ENCODE measurements at places on chromosomes 3 and 15.
A peak's percentile ranks its signal among the peaks of the same experiment; 100 is the strongest.

DNA sequence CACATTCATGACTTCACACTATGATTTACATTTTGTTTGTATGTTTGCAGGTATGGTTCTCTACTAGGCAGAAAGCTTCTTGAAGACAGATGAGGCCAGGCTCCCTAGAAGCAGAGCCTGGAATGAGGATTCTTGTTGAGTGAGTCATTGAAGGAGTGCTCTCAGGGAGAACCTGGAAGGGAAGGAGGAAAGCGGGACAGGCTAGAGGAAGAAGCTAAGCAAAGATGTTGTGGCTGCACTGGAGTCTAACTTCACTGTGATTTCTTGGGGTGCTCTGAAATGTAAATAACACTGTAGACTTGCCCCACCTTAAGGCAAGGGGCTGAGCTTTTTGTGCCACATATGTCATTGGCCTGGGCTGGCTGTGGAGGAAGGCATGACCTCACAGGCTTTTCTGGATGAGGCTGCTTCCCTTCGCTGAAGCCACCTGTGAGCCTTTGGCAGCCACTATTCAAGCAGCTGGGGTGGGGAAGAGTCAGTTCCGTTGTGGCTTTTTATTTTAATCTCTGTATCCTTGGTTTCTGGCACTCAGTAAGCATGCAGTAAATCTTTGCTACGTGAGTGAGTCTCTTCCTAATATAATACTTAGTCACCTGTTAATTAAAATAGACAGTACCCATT is 307.3 kb downstream of the SV2B start:
- peak; percentile 46 for DNase-seq
- H3K27me3 ChIP-seq: no peaks in the 10 kb centered on the region
- H3K4me1 ChIP-seq: no peaks in the 10 kb centered on the region

GRCh38 chr15:94131875-94132274 is 99.5 kb upstream of the MCTP2 start:
- H3K36me3 ChIP-seq: no peaks in the 10 kb centered on the region
- H3K27me3 ChIP-seq: no peaks in the 10 kb centered on the region

DNA sequence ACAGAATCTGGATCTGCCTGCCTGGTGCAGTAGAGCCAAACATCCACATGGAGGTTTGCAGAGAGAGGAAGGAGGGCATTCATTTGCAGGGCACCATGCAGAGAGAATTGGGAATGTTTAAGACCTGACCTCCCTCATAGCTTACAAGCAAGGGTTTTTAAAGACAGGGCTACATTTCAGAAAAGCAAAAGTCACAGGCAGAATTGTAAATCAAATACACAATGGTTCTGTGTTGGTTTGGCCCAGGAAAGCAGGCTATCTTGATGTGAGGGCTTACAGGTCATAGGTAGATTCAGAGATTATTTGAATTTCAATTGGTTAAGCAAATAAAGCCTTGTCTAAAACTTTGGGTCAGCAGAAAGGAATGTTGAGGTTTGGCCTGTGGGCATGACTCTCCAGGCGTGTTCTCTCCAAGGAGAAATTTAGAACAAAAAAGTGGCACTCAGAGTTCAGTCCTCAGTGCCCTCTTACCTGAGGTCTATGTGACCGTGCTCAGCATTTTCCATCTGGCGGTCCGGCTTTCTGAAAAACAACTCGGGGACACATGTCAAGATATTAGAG is 91.5 kb downstream of the CD47 start:
- H3K27ac ChIP-seq: no peak overlapping the region
- no peak overlapping the region for H3K4me3 ChIP-seq
- no peaks in the 10 kb centered on the region for H3K36me3 ChIP-seq
- H3K4me1 ChIP-seq: 0 out of 2 replicates have a peak, but pooled peaks cover 2% of the 10 kb centered on the region
- DNase-seq: no peak
- peaks cover 12% of the 10 kb centered on the region for H3K27me3 ChIP-seq

DNA sequence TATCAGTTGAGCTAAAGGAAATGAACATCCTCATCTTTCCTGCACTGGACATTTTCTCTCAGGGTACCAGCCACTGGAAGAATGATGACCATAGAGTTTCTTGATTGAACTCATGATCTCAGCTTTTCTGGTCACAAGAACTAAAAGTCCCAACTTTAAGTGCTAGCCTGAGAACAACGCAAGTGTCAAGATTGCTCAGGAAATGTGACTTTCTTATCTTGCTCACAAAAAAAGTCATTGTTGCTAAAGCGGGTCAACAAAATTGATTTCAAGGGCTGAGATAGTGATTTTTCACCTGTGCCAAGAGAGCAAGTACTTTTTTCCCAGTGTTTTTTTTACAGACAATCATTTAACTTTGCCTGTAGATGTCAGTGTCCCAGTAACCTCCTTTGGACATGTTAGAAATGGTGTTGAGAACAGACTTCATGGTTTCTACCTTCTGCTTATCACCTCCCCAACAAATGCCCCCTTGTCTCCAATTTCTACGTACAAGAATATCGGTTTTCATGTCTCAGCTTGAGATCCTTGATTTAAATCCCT is 125.9 kb downstream of the SEMA6D start:
- H3K27me3 ChIP-seq: peaks cover 5% of the 10 kb centered on the region
- no peaks in the 10 kb centered on the region for H3K4me1 ChIP-seq
- no peaks in the 10 kb centered on the region for H3K36me3 ChIP-seq
- no peak overlapping the region for H3K4me3 ChIP-seq
- no peak for DNase-seq

GRCh38 chr3:171351676-171352075 is 108.5 kb downstream of the TNIK start:
- no peaks in the 10 kb centered on the region for H3K27me3 ChIP-seq
- peaks cover 3% of the 10 kb centered on the region for H3K4me1 ChIP-seq
- DNase-seq: peak; percentile 92
- no peaks in the 10 kb centered on the region for H3K36me3 ChIP-seq

GRCh38 chr3:149120051-149120972 is 9.1 kb upstream of the HPS3 start:
- no peaks in the 10 kb centered on the region for H3K4me1 ChIP-seq
- no peaks in the 10 kb centered on the region for H3K27me3 ChIP-seq
- peak; percentile 76 for DNase-seq
- H3K4me3 ChIP-seq: no peak overlapping the region

- H3K27me3 ChIP-seq: no peaks in the 10 kb centered on the region
- H3K4me1 ChIP-seq: peaks cover 2% of the 10 kb centered on the region
- no peak overlapping the region for H3K27ac ChIP-seq
- no peak for DNase-seq
These were observed 356.2 kb downstream of the RBMS3 start for GRCh38 chr3:29637068-29637467.

DNA sequence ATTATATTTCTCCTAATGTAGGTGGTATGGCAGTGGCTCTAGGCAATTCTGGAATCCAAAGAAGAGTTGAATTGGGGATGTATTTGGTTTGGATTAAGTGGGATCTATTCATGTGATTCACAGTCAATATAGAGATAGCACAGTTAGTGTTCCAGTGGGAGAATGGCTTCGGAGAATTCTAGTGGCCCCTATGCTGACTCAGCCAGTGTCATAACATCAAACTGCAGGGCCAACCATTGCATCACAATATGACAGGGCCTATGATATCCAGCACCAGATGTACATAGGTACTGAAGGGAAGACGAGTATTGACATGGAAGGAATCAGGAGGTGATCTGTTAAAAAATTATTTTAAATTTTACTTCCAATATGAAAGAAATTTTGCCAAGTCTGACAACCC is 302.8 kb upstream of the UBE2E2 start:
- no peaks in the 10 kb centered on the region for H3K27me3 ChIP-seq
- no peak overlapping the region for H3K4me3 ChIP-seq
- H3K4me1 ChIP-seq: no peaks in the 10 kb centered on the region
- no peak overlapping the region for H3K27ac ChIP-seq

DNA sequence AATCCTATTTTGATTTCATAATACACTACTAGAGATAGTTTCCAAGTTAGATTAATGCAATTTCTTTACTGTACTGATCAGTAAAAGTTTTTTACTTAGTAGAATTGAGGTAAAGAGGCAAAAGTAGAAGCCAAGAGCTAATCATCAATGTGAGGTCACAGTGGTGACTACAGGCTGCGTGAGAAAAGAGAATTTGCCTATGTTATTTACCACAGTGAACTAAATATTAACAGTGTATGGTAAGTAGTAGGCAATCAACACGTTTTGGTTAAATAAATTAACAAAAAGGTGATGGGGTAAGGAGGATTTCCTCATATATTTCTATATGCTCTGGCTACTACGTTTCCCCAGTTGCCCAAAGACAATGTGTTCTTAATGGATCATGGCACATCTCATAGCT is 202.2 kb upstream of the CMC1 start:
- DNase-seq: no peak
- no peaks in the 10 kb centered on the region for H3K4me1 ChIP-seq
- no peak overlapping the region for H3K27ac ChIP-seq
- H3K27me3 ChIP-seq: no peaks in the 10 kb centered on the region
- no peak overlapping the region for H3K4me3 ChIP-seq
- no peaks in the 10 kb centered on the region for H3K36me3 ChIP-seq

DNA sequence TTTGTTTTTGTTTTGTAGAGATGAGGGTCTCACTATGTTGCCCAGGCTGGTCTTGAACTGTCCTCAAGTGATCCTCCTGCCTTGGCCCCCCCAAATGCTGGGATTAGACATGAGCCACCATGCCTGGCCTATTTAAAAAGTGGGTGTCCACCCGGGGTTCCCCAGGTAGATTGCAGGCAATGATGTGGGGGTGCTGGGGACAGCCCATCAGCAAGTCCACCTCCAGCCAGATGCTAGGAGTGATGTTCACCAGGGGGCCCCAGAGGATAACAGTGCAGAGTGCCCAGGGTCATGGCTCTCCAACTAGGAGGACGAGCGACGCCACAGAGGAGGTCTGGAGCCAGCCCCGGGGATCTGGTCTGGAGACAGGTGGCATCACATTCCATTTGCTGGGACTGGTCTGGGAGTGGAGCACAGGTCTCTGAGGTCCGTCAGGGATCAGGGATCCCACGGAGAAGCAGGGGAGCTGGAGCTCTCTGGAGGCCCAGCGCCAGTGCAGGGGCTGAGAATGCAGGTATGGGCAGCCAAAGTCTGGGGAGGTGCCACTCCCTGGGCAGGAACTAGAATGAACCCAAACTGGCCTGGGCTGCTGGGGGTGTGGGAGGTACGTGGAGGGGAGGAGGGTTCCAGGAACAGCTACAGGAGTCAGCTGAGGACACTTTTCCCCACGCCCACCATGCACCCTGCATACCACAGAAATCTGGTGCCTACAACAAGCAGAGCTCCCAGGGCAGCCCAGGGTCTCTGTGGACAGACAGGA is 51.2 kb upstream of the PCSK6 start:
- no peak overlapping the region for H3K27ac ChIP-seq
- H3K36me3 ChIP-seq: no peaks in the 10 kb centered on the region
- no peak for DNase-seq
- no peaks in the 10 kb centered on the region for H3K4me1 ChIP-seq
- H3K27me3 ChIP-seq: peaks cover 8% of the 10 kb centered on the region

GRCh38 chr3:156670077-156670476 is 4.3 kb upstream of the TIPARP start:
- H3K36me3 ChIP-seq: no peaks in the 10 kb centered on the region
- no peaks in the 10 kb centered on the region for H3K27me3 ChIP-seq
- no peak for DNase-seq
- no peak overlapping the region for H3K4me3 ChIP-seq
- H3K27ac ChIP-seq: no peak overlapping the region

GRCh38 chr3:99576904-99577559 is 61.4 kb upstream of the COL8A1 start:
- H3K36me3 ChIP-seq: no peaks in the 10 kb centered on the region
- H3K4me3 ChIP-seq: no peak overlapping the region
- H3K27me3 ChIP-seq: no peaks in the 10 kb centered on the region
- DNase-seq: peak; percentile 46
- no peak overlapping the region for H3K27ac ChIP-seq
- peaks cover 6% of the 10 kb centered on the region for H3K4me1 ChIP-seq

DNA sequence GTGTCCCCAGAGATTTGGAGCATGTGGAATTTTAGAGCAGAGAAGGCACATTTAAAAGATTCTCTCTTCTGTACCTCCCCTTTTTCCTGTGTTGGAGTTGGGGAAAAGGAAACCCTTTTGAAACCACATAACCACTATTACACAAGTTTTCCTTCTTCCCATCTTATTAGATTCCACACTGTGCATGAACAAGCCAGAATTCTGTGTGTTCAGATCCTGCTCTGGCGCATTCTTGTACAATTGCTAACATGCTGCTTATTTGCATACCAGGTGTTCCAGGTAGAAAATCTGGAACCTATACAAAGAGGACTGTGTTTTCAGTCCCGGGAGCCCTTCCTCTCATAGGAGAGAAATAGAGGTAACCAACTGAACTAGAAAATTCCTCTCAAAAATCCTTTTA is 2.6 kb upstream of the CIB2 start:
- H3K36me3 ChIP-seq: no peaks in the 10 kb centered on the region
- H3K4me1 ChIP-seq: peaks cover 3% of the 10 kb centered on the region
- no peak for DNase-seq

DNA sequence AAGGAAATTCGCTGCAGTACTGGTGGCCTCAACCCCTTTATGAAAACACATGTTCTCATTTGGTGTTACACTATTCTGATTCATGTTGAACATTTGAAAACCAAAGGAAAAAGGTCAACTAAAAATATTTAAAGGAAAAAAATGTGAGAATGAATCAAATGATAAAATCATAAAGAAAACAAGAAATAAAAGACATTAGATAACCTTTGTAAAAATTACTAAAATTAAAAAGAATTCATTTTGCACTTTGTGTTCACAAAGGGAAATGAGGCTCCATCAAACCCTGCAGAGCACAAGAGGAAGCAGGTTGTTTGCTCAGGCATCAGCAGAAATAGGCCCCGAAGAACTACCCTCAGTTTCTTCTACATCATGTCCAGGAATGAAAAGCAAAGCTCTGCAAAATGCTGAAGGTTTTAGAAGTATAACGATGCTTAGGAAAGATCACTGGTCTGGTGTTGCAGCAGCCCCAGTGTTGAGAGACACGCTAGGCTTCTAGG is 41.2 kb downstream of the MAP4 start:
- H3K4me3 ChIP-seq: no peak overlapping the region
- no peaks in the 10 kb centered on the region for H3K27me3 ChIP-seq
- H3K36me3 ChIP-seq: peaks cover 9% of the 10 kb centered on the region
- peaks cover 2% of the 10 kb centered on the region for H3K4me1 ChIP-seq
- no peak overlapping the region for H3K27ac ChIP-seq

GRCh38 chr3:22506871-22507270 is 696.3 kb upstream of the UBE2E2 start:
- no peak overlapping the region for H3K27ac ChIP-seq
- H3K27me3 ChIP-seq: no peaks in the 10 kb centered on the region
- H3K4me1 ChIP-seq: no peaks in the 10 kb centered on the region
- H3K36me3 ChIP-seq: no peaks in the 10 kb centered on the region

DNA sequence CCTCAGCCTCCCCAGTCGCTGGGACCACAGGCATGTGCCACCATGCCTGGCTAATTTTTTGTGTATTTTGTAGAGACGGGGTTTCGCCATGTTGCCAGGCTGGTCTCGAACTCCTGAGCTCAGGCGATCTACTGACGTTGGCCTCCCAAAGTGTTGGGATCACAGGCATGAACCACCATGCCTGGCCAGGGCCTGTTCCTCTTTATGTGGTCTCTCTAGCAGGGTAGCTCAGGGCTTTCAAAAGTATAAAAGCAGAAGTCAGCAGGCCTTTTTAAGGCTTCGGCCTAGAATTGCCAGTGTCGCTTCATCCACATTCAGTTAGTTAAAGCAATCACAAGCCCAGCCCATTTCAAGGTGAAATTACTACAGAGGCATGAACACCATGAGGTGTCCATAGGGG is 7.6 kb downstream of the VHL start:
- H3K27me3 ChIP-seq: no peaks in the 10 kb centered on the region
- no peak overlapping the region for H3K4me3 ChIP-seq
- H3K36me3 ChIP-seq: peaks cover 42% of the 10 kb centered on the region
- DNase-seq: no peak
- no peak overlapping the region for H3K27ac ChIP-seq

Data from IMR-90 (cell line).